NCI-H526 (cell line): ENCODE measurements at places on chromosomes 1 and 21.

GRCh38 chr1:20351911-20352701 is 61.4 kb downstream of the VWA5B1 start:
- DNase-seq: no peak

- DNase-seq: no peak
Observed at GRCh38 chr1:86410879-86411278, 13.1 kb upstream of the CLCA2 start.

DNA sequence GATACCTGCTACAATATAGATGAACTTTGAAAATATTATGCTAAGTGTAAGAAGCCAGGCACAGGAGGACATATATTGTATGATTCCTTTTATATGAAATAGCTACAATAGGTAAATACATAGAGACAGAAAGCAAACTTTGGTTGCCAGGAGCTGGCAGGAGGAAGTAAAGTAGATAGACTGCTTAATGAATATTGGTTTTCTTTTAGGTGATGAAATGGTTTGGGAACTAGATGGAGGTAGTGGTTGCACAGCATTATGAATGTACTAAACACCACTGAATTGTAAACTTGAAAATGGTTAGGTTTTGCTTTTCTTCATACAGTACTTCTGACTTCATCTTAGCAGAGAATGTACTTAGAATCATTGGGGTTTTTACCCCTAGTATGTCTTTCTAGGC is 21.5 kb downstream of the ABCB10 start:
- DNase-seq: no peak

- DNase-seq: no peak
Observed at GRCh38 chr1:50982611-50983010, 12.6 kb downstream of the CDKN2C start.

GRCh38 chr1:89962024-89962741 is 32.7 kb upstream of the ZNF326 start:
- no peak for DNase-seq

- DNase-seq: no peak
Observed at GRCh38 chr21:45584786-45585185, 42.5 kb upstream of the SLC19A1 start.

DNA sequence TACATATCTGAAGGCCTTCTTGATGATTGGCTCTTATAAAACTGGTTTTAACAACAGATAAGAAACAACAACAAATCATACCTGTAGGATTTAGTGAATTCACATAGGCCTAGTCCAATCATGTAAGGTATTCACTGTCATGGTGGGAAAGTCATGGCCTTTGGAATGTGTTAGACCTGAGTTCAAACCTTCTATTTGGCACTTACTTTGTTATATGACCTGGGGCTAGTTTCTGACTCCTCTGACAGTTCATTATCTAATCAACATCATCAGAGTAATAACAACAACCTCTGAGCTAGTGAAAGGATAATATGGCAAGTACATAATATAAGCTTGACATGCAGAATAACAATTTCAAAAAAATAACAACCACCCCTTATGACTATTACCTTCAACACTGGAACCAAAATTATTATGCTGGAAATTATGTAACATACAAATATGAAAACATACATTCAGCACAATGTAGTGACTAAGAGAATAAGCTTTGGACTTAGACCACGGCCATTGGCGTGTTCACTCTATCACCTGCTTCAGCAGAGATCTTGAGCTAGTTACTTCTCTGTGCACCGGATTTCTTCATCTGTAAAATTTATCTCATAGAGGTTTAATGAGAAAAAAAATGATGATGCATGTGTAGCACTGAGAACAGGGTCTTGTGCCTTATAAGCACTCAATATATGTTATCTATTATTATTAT is 597.6 kb downstream of the LMO4 start:
- DNase-seq: no peak

DNA sequence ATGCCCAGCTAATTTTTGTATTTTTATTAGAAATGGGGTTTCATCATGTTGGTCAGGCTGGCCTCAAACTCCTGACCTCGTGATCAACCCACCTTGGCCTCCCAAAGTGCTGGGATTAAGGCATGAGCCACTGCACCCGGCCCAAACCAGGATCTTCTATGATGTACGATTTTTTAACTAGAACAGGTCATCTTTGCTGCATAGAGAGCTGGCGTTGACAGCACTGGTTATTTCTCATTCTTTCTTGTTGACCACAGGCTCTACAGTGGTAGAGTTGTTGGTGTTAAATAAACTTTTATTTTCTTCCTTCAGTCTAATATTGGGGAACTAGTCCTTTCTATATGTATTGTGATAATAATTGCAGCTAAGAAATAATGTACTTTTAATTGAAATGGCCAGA is 3.8 kb upstream of the MAB21L3 start:
- no peak for DNase-seq

DNA sequence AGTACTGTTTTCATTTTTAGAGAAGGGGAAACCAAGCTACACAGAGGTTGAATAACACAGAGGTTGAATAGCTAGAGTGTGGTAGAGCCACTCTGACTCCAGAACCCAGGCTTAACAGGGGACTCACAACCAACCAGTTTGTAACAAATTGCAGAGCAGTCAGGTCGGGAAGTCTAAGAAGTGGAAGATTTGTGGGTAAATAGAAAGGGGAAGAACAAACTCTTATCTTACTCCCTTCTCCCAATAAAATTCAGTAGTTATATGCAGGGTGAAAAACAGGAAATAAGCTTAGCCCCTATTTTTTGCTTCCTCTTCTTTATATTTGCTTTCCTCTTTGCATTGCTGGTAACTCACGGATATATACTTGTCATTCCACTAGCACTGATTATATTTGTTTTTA is 23.2 kb downstream of the CDC42 start:
- no peak for DNase-seq

GRCh38 chr1:66758241-66758755 is 6.0 kb downstream of the DYNLT5 start:
- DNase-seq: peak; percentile 93

GRCh38 chr1:2238361-2239012 is 10.4 kb downstream of the SKI start:
- DNase-seq: no peak

- DNase-seq: peak; percentile 11
Observed at GRCh38 chr1:212915245-212916091, 34.9 kb upstream of the VASH2 start.

DNA sequence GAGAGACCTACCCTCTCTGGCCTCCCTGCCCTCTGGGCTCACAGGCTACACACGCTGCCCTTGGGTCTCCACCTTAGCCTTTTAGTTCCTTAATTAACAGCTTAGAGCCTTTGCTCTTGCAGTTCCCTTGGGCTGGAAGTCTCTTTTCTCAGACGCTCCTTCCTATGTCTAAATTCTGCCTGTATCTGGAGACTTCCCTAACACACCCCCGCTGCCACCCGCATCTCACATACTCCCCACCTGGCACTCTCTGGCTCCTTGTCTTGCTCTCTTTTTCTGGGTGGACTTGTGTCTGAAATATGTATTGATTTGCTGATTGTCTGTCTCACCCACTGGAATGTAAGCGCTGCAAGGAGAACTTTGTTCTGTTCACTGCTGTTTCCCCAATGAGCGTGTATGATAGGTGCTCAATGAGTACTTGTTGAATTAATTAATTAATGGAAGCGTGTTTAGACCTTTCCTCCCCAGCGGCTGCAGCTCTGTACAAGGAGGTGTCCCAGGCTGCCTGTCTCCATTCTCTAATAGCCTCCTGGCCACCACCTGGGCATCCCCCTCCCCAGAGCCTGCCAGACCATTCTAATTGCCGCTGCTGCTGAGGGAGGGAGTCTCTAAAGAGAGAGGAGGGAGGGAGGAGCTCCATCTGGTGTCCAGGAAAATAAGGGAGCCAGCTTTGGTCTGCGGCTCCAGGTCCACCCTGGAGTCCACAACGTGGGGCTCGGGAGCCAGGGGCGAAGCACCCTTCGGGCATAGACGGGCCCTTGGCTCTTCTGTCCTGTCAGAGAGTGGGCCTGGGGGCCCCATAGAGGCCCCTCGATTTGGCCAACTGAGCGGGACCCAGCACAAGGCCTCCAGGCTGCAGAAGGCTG is 95.4 kb downstream of the RNF220 start:
- DNase-seq: peak; percentile 91

DNA sequence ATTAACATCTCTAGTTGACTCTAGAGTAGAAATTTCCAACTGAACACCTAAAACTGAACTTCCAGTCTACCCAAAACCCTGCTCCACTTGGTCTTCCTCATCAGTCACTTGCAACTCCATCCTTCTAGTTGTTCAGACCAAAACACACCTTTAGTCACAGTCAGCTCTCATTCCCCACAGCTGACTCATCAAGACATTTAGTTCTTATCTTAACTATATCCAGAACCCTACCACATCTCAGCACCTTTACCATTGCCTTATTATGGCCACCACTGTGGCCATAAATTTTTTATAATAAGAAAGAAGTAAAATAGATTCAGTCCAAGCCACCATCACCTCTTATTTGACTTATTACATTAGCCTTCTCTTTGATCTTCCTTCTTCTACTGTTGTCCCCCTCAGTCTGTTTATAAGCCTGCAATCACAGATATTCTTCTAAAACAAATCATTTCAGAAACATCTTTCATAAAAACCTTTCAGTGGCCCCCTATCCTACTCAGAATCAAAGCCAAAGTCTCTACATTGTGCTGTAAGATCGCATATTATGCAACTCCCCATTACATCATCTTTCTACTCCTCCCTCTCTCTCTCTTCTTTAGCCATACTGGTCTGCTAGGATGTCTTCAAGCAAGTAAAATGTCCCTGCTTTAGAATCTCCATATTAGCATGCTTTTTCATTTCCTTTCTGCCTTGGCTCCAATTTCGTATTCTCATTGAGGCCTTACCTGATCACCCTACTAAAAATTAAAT is 275.9 kb downstream of the LRRC40 start:
- no peak for DNase-seq

GRCh38 chr1:193131266-193131860 is 9.5 kb downstream of the CDC73 start:
- DNase-seq: no peak

GRCh38 chr1:153908071-153908470 is 14.7 kb downstream of the GATAD2B start:
- DNase-seq: no peak

DNA sequence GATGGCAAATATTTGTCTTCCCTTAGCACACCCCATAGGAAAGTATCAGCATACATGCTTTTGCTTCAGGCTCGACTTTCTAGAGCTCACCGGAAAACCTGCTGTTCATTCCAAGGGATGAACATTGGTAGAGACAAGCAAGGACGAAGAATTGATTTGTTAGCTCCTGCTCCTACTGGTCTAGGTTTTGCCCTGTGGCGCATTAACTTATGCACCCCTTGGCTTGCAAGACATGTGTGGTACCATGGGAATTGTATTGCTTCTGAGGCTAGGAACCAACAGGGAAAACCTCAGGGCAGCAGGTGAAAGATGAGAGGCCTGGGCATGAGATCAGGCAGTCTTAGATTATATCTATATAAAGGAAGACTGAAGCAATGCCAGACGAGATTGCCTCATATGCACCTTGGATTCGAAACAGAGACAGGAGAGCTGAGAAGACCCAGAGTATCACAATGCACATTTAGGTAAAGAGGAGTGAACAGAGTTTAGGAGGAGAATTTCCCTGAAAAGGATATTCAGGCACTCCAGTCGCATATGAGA is 771.2 kb upstream of the B3GALT2 start:
- no peak for DNase-seq

GRCh38 chr1:224919508-224919907 is 10.0 kb upstream of the DNAH14 start:
- no peak for DNase-seq

GRCh38 chr1:72547412-72547811 is 265.1 kb upstream of the NEGR1 start:
- DNase-seq: peak; percentile 25

DNA sequence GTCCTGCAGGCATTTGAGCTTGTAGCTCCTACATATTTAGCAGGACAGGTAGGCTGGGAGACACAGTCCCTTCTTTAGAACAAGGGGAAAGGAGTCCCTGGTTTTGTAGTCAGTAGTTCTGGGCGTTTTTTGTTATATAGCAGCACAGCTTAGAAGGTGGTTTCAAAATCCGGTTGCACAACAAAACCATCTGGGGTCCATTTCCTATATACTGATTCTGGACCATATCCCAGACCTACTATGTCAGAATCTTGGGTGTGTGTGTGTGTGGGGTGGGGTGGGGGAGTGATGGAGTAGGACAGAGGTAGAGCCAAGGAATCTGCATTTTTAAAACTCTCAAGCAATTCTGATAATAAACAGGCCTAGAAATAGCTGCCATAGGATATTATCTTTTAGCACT is 21.6 kb downstream of the METTL13 start:
- no peak for DNase-seq

DNA sequence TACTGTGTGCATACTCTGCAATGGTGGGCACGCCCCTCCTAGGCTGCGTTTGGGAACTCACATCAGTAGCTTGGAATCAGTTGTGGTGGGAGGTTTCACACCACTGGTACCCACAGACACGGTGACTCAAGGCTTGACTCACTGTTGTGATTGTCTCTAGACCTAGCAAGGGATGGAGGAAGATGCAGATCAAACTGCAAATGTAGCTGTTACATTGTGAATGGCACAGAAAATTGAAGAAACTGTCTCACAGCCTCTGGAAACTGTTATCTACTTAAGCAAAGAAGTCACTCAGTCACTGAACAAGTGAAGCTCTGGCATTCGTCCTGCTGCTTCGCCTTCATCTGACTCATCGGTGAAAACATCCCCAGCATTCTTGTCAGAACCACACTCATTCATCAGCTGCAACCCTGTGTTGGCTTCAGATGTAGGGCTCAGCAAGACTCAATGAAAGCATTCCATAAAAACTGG is 59.5 kb downstream of the POFUT2 start:
- DNase-seq: no peak

DNA sequence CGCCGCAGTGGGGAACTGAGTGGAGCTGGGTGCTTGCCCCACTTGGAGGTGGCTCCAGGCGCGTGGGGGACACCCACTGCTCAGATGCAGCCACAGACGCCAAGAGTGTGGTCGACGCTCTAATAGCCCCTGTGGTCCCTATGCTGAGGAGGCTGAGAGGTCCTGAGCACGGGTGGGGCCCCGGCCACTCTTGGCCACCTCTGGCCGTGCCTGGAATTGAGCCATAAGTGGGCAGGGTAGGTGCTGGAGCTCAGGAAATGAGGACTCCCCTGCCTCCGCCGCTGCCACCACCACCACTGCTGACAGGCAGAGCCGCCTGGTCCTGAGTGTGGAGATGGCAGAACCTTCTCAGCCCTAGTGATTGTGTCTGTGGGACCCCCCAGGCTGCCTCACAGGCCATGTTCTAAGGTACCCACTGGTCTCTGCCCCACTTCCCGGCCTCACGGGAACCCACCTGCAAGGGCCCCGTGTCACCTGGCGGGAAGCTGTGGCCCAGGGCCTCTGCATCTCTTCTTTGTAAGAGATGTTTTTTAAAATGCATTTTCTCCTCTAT is 34.6 kb upstream of the DIP2A start:
- no peak for DNase-seq

- no peak for DNase-seq
Observed at GRCh38 chr1:174837386-174837785, 162.4 kb upstream of the CACYBP start.
